Activated naive CD4-positive, alpha-beta T cell treated with anti-CD3 and anti-CD28 coated beads, Interleukin-2, amount 10 ng/mL, durations not matched to agents 7 days and 5 days (primary cell): ENCODE measurements at places on chromosomes 4 and X.

DNA sequence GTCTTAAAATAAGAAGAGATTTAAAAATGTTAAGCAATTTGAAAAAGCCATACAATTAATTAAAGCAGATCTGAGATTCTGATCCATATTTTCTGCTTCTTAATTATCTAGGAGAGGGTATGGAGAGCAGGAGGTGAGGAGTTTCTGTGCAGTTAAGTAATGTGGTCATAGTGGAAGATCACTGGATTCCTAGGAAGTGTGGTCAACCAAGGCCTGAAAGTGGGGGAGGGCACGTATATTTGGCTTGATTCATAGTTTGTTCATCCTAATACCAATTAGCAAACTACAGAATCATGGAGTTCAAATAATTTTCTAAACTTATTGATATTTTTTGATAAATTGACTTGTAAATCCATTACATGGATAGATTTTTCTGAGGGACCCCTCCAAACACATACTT, 768.3 kb downstream of the RAPGEF2 start:
- no peak for DNase-seq

DNA sequence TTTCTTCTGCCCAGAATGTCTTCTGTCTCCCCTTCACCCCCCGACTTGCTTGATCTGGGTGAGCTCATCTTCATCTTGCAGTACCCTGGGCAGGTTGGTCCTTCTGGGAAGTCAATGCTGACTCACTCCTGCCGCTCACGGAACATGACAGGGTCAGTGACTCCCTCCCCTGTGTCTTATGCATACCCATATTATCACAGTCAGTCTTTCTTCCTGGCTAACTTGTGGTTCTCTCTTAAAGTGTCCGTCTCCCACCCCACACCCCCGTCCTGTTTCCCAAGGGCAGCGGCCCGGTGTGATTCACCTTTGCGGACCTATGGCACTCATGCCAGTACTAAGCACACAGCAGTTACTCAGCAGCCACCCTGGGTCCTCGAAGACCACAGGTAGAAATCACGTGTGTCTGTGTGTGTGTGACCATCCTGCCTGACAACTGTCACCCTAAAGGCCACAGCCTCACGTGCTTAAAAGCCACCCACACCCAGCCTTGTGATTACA, 17.7 kb downstream of the IQSEC2 start:
- no peak for DNase-seq

DNA sequence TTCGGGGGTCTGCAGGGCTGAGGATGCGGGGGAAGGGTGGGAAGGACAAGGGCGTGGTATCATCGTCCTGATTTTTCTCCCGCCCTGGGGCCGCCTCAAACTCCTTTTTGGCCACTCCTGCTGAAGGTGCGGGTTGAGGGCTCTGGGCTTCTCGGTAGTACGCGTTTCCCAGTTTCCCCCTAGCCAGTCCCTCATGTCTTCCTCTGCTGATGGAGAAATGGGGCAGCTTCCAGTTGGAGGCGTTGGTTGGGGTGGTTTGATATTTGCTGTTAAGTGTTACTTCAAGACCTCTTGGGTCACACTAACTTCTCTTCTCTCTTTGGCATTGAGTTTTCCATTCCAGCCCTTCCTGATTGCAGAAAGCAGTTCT, 482 bp downstream of the GSTCD start:
- no peak for DNase-seq

DNA sequence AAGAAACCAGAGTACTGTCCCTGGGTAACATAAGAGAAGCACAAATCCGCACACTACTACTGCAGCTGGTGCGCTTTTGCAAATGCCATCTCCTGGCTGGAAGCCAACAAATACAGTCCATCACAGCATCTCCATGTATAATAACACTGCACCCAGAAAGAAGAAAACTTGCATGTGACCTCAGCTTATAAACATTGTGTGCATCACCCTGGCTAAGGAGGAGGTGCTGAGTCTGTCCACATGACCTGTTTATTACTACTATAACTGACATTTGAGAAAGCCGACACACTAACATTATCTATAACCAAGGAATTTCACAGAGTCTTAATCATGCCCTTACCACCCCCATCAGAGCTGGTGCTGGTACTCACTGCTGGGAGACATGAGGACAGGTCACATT, 516.8 kb downstream of the CFAP47 start:
- DNase-seq: no peak

DNA sequence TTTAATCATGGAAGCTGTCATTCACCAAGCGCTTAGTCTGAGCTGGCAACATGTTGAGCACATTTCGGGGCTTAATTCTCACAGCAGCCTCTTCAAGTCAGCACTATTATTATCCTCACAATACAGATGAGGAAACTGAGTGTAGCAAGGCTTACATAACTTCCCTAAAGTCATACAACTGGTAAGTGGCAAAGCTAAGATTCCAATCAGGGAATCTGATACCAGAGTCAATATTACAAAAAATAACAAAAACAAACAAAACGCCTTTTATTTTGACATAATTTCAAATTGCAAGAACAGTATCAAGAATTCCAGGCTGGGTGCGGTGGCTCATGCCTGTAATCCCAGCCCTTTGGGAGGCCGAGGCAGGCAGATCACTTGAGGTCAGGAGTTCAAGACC, 120.4 kb upstream of the DUSP21 start:
- DNase-seq: no peak

GRCh38 chr4:156169011-156169410, 215.3 kb upstream of the CTSO start:
- DNase-seq: no peak

DNA sequence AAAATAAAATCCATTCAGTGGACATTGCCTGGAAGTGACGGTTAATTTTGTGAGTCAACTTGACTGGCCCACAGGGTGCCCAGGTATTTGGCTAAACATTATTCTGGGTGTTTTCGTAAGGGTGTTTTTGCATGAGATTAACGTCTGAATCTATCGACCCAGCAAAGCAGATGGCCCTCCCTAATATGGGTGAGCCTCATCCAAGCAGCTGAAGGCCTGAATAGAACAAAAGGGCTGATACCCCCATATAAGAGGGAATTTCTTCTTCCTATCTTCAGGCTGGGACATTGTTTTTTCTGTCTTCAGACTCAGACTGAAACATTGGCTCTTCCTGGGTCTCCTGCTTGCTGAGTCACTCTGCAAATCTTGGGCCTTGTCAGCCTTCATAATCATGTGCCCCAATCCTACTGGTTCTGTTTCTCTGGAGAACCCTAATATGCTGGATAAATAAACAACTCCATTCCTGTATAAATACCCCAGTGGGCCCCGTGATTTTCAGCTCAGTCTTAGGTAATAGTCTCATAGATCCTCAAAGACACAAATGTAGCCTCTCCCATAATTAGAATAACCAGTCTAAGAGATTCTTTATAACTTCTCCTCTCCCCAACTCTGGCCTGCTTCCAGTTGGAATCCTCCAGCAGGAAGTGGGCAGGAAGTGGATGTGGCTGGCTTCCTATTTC, 33.1 kb upstream of the DDX3X start:
- DNase-seq: no peak

- no peak for DNase-seq
These were observed 13.7 kb downstream of the ADH6 start for GRCh38 chr4:99205153-99205979.

DNA sequence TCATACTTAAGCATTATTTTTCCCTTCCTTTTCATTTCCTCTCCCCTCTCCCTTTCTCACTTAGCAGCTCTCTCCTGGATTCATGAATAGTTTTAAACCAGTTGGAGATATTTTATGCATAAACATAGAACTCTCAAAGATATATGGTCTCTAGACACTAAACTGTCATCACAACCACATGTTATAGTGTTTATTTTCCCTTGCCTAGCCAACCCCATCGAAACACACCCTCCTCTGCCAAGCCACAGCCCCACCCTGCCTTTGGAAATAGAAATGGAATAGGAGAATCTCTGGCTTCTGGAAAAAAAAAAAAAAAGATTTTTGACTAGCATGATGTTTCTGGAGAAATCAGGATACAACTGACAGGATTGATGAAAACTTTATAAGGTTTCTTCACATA, 64.8 kb upstream of the RBPJ start:
- no peak for DNase-seq

- DNase-seq: no peak
These were observed 36.8 kb upstream of the C4orf50 start for GRCh38 chr4:6055030-6055429.

DNA sequence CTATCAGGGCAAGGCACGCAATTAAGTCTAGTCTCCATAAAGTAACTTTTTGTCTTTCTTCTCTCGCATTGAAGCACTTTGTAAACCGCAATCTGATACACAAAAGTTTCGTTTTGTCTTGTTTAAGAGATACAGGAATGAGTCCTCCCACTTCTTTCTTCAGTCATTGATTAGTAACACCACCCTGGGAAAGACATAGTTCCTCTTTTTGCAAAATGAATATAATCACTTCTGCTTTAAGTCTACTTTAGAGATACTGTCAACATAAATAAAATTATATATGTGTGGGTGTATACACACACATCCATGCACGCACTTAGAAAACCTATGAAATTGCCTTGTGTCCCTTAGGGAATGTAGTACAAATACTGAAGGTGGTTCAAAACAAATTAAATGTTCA, 11.7 kb downstream of the COQ2 start:
- DNase-seq: no peak

GRCh38 chr4:133137571-133137970, 11.5 kb upstream of the PCDH10 start:
- DNase-seq: no peak
